ENCODE measurements at places on chromosomes 5 and 9. TPM values are rescaled to one million over a fixed set of nuclear protein-coding genes. Genes with fewer than 3 reads are reported as not detected.

DNA sequence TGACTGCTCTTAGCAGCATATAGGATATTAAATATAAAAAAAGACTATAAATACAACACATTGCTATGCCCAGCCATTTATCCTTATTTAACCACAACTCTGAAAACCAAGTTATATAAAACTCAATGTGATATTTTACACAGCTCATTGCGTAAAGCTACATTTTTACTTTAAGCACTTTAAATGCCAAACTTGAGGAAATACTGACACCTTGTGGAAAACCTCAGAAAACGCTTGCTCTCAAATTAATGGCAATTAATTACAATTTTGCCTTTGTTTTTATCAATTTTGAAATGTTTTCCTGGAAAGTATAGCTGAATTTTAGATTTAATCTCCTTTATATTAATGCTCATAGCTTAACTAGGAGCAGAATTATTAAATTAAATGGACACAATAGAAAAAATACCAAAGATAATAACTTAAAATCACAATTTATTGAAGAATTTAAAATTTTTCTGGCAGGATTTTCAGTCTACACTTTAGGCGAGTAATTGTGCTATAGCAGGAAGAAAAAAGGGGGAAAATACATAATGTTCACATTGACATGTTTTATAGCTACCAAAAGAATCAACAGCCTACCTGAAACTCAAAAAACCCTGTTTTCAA, 25.2 kb upstream of the PLAC8L1 start:
- DNase-seq, result no peak

Gene IL33
- 31.4 TPM for polyA plus RNA-seq

GRCh38 chr5:10684303-10685086, 76.5 kb downstream of the DAP start:
- DNase-seq, result no peak

Gene ESM1
- polyA plus RNA-seq, result 1.5 TPM

GRCh38 chr9:37730256-37730655, 23.3 kb upstream of the TRMT10B start:
- no peak for DNase-seq

GRCh38 chr5:72947498-72947897, 8.3 kb upstream of the FCHO2 start:
- no peak for DNase-seq

All from ovary (tissue), 10 donors.